ENCODE measurements at places on chromosomes 5 and 9. TPM values are rescaled to one million over a fixed set of nuclear protein-coding genes. Genes with fewer than 3 reads are reported as not detected.

GRCh38 chr5:68420476-68421344, 205.2 kb downstream of the PIK3R1 start:
- no peak for DNase-seq
- peak overlapping the region; percentile 79 for H3K27ac ChIP-seq
- H3K4me1 ChIP-seq, result peaks cover 52% of the 10 kb centered on the region
- no peaks in the 10 kb centered on the region for H3K27me3 ChIP-seq

GRCh38 chr5:138668451-138669380, 84.5 kb upstream of the CTNNA1 start:
- no peak for DNase-seq
- no peaks in the 10 kb centered on the region for H3K27me3 ChIP-seq
- no peak overlapping the region for H3K27ac ChIP-seq
- H3K4me1 ChIP-seq, result peaks cover 24% of the 10 kb centered on the region
- no peak overlapping the region for H3K4me3 ChIP-seq

The LECT2 gene
- total RNA-seq, result not detected

The IARS1 gene
- 170 TPM for total RNA-seq

- no peak for DNase-seq
- H3K4me3 ChIP-seq, result no peak overlapping the region
- no peaks in the 10 kb centered on the region for H3K27me3 ChIP-seq
- H3K4me1 ChIP-seq, result peaks cover 37% of the 10 kb centered on the region
Observed at GRCh38 chr9:94900222-94901018, 173.9 kb downstream of the AOPEP start.

GRCh38 chr9:89879276-89879675, 274.5 kb downstream of the GADD45G start:
- no peak for DNase-seq
- no peaks in the 10 kb centered on the region for H3K36me3 ChIP-seq
- H3K27ac ChIP-seq, result no peak overlapping the region
- no peaks in the 10 kb centered on the region for H3K27me3 ChIP-seq
